Sigmoid colon (tissue), 7 donors: ENCODE measurements at places on chromosomes 5 and 9. TPM values are rescaled to one million over a fixed set of nuclear protein-coding genes. Genes with fewer than 3 reads are reported as not detected.

Gene SLC6A19
- total RNA-seq, result not detected

DNA sequence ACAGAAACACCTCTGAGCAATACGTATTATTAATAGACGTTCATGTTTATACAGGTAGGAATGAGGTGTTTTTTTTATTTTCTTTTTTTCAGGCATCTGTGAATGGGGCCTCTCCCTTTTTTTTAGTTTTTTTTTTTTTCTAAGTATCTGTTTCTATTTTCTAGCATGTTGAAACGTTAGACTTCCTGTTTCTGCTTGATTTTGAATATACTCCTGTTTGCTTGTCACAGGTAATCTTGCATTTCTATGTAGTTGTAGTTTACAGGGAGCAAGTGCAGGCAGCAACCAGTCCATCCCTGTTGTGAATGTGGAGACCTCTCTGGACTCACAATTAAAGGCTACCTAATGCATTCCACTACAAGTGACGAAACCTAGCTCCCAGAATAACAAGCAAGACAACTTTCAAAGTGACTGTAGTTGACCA is 22.8 kb upstream of the TNFAIP8 start:
- DNase-seq, result no peak
- no peaks in the 10 kb centered on the region for H3K36me3 ChIP-seq

Gene LRRTM2
- total RNA-seq, result 0.16 TPM

GRCh38 chr5:55868846-55869245 is 17.7 kb downstream of the IL31RA start:
- H3K4me1 ChIP-seq, result peaks cover 7% of the 10 kb centered on the region
- H3K4me3 ChIP-seq, result no peak overlapping the region
- H3K36me3 ChIP-seq, result no peaks in the 10 kb centered on the region
- no peak overlapping the region for H3K27ac ChIP-seq

Gene SHROOM1
- total RNA-seq, result 6.6 TPM

Gene ACTBL2
- total RNA-seq, result not detected

Gene SLC45A2
- 0.27 TPM for total RNA-seq
